ENCODE measurements at places on chromosomes 4 and X. TPM values are rescaled to one million over a fixed set of nuclear protein-coding genes. Genes with fewer than 3 reads are reported as not detected.

- DNase-seq, result no peak
- H3K27me3 ChIP-seq, result no peaks in the 10 kb centered on the region
- no peaks in the 10 kb centered on the region for H3K4me1 ChIP-seq
- H3K27ac ChIP-seq, result no peak overlapping the region
Observed at GRCh38 chrX:125003746-125004446, 315.8 kb upstream of the TEX13C start.

Gene GRIA3
- total RNA-seq, result not detected

Gene SPINK2
- 3.6 TPM for total RNA-seq

- no peaks in the 10 kb centered on the region for H3K27me3 ChIP-seq
- H3K36me3 ChIP-seq, result no peaks in the 10 kb centered on the region
Observed at GRCh38 chr4:80566203-80566872, 230.8 kb downstream of the CFAP299 start.

Gene CT83
- total RNA-seq, result not detected

DNA sequence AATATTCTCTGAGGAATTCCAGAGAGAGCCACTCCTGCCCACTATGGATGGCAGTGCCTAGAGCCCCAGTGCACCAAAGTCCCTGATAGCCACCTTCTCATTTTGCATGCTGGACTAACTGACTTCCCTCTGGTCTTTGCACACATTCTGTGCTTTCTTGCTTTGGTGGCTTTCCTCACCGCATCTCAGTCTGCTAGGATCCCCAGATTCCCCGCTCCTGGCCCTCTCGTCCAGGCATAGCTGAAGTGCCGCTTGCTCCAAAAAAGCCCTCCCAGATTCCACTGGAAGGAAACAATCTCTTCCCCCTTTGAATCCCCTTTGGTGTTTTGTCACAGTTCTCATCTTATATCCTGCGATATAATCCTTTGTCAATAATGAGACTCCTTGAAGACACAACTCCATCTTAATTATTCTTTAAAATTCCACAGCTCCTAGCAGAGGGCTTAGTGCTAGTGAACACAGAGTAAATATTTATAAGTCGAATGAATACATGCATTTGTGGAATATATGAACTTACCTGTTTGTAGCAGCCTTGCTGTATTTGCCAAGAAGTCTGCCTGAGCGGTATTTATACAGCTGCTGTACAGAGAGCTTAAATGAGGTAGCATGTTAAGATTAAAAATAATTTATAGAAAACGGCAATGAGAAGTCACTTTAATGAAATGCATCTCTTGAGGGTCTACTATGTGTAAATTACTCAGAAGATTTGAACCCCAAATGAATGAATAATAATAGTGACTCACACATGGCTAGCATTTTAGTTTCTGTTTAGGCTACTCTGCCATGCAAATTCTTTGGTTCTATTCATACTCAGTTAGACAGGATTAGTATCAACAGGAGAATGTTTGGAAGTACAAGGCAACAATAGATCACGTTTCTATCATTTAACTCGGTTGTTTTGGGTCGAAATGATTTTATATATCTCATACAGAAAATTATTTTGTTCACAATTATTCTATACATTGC, 421.9 kb upstream of the TENM3 start:
- no peak overlapping the region for H3K4me3 ChIP-seq
- no peaks in the 10 kb centered on the region for H3K4me1 ChIP-seq
- DNase-seq, result no peak
- no peaks in the 10 kb centered on the region for H3K36me3 ChIP-seq
- H3K27me3 ChIP-seq, result no peaks in the 10 kb centered on the region

DNA sequence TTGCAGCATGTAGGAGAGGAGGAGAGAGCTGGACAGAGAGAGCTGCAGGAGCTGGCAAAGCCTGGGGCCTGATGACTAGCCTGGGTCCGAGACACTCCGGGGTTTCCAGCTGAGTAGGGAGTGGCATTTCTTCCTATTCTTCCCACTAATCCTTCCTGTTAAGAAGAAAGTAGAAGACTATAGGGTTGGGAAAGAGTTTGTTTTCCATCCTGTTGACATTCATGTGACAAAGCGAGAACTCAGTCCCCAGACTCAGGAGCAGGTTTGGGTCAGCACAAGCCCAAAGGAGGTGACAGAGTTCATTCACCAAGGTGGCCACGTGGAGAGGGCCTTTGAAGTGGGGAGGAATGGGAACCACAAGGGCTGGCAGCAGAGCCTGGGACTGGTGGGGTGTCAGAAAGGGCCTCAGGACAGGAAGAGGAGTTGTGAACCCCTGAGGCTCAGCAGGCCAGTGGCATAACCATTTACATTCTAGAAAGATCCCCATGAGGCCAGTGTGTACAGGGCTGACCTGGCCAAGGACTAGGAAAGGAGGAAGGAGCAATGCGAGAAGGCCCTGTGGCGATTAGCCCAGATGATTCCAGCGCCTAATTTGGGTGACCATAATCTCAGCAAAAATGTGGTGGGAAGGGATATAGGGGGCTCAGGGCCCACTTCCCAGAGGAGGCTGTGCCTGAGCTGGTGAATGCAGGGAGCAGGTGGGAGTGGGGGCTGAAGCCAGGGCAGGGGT, 3.3 kb upstream of the HAUS3 start:
- no peak for DNase-seq
- H3K4me1 ChIP-seq, result peaks cover 11% of the 10 kb centered on the region
- peaks cover 15% of the 10 kb centered on the region for H3K36me3 ChIP-seq
- H3K27ac ChIP-seq, result no peak overlapping the region
- no peak overlapping the region for H3K4me3 ChIP-seq
- no peaks in the 10 kb centered on the region for H3K27me3 ChIP-seq

GRCh38 chrX:148723551-148723950, 223.1 kb downstream of the AFF2 start:
- H3K27ac ChIP-seq, result no peak overlapping the region
- DNase-seq, result no peak
- no peaks in the 10 kb centered on the region for H3K36me3 ChIP-seq

- H3K36me3 ChIP-seq, result no peaks in the 10 kb centered on the region
- no peaks in the 10 kb centered on the region for H3K4me1 ChIP-seq
- H3K27ac ChIP-seq, result no peak overlapping the region
- no peak overlapping the region for H3K4me3 ChIP-seq
Observed at GRCh38 chr4:127450276-127450675, 182.5 kb upstream of the INTU start.

GRCh38 chrX:63661676-63662075, 123.3 kb downstream of the ARHGEF9 start:
- DNase-seq, result no peak
- no peak overlapping the region for H3K27ac ChIP-seq
- H3K4me1 ChIP-seq, result no peaks in the 10 kb centered on the region
- H3K4me3 ChIP-seq, result no peak overlapping the region

Gene TBX22
- total RNA-seq, result not detected

GRCh38 chr4:80913381-80913780, 117.1 kb upstream of the BMP3 start:
- H3K27me3 ChIP-seq, result no peaks in the 10 kb centered on the region
- no peaks in the 10 kb centered on the region for H3K4me1 ChIP-seq
- DNase-seq, result no peak
- no peak overlapping the region for H3K27ac ChIP-seq
- H3K4me3 ChIP-seq, result no peak overlapping the region

Gene MOSPD2
- total RNA-seq, result 14.0 TPM

GRCh38 chr4:186227221-186227620, at the start of gene KLKB1:
Gene KLKB1 (plus strand): TSS chr4:186227507. CDS start chr4:186228196, 689 bp downstream.
- DNase-seq, result no peak
- H3K4me3 ChIP-seq, result no peak within 1 kb of the TSS
- no peaks in the 10 kb centered on the region for H3K36me3 ChIP-seq
- H3K27ac ChIP-seq, result no peak within 1 kb of the TSS
- H3K27me3 ChIP-seq, result no peaks in the 10 kb centered on the region
